ENCODE measurements at places on chromosomes 13 and 19.

DNA sequence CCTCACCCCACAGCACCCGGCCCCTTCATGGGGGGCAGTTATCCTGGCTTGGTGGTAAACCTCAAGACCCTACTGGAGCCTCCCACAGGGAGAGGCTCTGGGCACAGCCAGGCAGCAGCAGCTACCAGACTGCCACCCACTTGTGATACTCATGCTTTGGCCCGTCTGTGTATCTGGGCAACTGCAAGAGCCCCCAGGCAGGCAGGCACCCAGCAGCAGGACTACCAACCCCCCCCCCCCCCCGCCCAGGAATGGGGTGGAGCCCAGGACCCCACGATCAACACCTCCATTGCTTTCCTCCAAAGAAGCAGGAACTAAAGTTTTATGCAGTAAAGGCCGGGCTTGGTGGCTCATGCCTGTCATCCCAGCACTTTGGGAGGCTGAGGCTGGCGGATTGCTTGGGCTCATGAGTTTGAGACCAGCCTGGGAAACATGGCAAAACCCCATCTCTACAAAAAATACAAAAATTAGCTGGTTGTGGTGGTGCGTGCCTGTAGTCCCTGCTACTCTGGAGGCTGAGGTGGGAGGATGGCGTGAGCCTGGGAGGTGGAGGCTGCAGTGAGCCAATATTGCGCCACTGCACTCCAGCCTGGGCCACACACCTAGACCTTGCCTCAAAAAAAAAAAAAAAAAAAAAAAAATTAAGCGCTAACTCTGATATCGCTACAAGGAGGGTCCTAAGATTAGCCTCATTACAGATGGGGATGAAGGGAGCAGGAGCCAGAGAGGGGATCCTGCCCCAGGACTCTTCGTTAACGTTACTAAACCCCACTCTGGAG is 1.1 kb upstream of the LYL1 start:
- DNase-seq: no peak

DNA sequence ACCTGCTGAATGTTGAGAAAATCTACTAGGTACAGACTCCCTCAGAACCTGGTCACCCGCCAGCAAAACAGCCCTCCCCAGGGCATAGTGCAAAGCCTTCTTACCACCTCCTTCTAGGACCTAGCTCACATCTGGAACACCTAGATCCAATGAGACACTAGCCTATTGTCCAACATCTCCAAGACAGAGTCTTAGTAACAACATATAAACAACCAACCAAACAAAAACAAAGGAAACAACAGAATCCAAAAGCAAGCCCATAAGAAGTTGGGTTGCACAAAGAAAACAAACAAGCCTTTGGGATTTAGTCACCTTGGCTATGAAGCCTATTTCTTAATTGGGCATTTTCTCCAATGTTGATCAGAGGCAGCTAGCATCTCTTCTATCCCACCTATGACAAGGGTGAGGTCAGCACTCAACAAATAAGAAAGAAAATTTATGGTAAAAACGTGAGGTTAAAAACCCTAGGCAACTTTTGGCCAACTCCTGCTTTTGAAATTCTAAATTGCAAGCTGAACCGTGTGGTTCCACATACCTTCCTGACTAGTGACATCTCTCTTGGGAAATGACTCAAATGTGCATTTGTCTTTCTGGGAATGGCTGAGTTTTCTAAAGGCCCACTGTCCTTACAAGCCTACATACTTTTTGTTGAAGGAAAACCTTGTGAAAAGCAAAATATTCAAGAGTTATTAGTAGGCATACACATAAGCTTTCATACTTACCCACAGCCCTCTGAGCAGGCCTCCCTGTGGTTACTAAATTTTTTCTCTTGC is 66.7 kb downstream of the FAM216B start:
- no peak for DNase-seq

DNA sequence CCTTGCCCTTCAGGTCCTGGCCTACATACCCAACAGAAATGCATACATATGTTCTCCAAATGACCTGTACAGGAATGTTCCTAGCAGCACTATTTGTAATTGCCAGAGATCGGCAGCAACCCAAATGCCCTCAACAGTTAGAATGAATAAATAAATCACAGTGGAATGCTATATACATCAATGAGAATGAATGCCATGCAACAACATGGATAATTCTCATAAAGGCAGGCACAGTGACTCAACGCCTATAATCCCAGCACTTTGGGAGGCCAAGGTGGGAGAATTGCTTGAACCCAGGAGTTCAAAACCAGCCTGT is 18.6 kb downstream of the TEX101 start:
- no peak for DNase-seq

- DNase-seq: no peak
These were observed 299.7 kb downstream of the LMO7 start for GRCh38 chr13:75935805-75936204.

DNA sequence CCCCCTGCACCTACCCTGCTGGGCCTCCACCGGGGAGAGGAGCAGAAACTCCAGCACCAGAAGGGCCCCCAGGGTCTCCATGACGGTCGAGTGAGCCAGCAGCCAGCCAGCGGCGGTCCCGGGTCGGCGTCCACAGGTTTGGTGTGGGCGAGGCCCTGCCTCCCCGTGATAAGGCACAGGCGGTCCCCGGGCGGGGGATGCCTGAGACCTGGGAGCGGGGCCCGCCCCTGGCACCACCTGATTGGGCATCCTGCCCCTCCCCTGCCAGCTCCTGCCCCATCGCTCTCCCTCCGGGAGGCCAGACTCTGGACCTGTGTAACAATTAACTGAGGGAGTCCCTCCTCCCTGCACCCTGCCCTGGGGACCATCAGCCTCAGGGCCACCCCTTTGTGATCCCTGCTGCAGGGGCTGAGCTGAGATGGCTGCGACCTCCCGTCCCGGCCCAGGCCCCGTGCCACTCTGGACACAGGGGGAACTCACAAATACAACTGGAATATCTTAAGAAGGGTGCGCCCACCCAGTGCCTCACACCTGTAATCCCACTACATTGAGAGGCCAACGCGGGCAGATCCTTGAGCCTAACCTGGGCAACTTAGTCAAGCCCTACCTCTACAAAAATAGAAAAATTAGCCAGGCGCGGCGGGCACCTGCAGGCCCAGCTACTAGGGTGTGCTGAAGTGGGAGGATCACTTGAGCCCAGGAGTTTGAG is at the start of gene SMIM24:
Gene SMIM24, minus strand, starts transcription at position 143 of the 709 bp plus-strand sequence. Its CDS starts 62 bp downstream, at position 81.
- no peak for DNase-seq

DNA sequence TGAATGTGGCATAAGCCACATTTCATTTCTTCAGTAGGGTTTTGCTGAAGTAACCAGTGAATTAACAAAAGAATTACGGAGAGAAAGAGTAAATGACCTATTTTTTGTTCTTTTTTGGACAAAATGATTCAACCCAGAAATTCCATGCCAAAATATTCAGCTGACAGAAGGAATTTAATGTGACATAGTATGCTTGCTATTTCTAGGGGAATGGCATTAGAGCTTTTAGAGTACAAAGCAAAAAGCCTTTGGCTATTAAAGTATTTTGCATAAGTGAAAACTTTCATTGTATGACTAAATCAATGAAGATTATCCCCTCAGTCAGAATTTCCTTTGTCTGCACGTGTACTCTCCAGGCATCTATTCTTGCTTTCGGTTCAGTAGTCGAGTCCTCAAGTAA is 465.3 kb downstream of the COG6 start:
- DNase-seq: no peak
